Activated T-cell treated with anti-CD3 and anti-CD28 coated beads for 48 hours (primary cell): ENCODE measurements at places on chromosomes 3 and 15.

GRCh38 chr15:85496151-85496550 is 115.7 kb downstream of the AKAP13 start:
- DNase-seq = no peak

- DNase-seq = no peak
These were observed at the start of gene MAGEL2 for GRCh38 chr15:23647421-23648370. TSS of gene MAGEL2 (minus strand) at chr15:23647867. CDS start at chr15:23647742, 125 bp downstream.

GRCh38 chr3:150293401-150294001 is 114.6 kb upstream of the TSC22D2 start:
- no peak for DNase-seq

GRCh38 chr3:149393345-149394160 is 16.1 kb upstream of the TM4SF1 start:
- DNase-seq = peak; percentile 16

DNA sequence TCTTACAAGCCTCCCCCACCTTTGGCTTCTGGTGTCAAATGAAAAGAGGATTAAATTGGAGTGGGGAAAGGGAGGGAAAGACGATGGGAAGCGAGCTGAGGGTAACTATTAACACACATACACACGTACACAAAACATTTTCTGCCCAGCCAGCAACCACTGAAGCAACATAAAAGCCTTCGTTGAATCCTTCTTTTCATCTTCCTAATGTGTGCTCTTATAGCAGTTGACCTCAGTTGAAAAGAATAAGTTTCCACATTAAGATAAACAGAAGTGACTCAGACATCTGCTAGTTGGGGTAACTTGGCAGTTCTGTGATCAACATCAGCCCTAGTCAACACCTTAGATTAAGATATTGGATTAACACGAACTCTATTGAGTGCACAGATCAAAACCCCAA is 558.5 kb downstream of the MECOM start:
- DNase-seq = no peak

- no peak for DNase-seq
These were observed 43.4 kb downstream of the ARMC8 start for GRCh38 chr3:138230525-138230924.

DNA sequence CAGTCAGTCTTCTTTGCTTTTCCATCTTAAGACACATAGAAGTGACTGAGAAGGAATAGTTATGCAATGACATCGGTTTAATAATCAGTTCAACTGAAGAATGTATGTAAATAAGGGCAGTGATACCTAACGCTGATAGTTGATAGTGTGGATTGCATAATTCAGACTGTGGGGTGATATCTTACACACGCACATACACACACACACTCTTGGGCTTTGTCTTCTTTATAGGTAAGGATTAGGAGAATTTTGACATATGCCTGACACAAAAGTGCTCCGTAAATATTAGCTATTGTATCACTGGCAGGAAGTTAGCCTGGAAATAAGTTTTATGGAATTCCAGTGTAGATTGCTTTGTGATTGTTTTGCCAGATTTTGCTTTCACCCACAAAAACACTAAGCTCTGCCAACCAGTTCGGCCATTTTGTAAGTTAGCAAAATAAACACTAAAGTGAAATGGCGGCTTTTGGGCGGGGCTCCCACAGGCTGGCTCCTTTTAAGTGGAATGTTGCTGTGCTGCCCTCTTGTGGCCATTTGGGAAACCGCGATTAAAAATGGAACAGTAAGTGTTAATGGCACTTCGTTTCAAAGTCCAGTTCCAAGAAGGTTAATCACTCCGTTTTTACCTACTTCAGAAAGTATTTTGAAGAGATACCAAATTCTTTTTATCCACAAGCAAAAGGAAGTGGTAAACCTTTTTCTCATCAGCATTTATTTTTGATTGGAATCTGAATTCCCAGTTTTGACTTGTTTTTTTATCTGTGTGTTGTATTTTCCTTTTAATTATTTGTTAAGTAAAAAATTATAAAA is 17.7 kb downstream of the CHD2 start:
- DNase-seq = peak; percentile 83

GRCh38 chr3:40465456-40465855 is 8.3 kb downstream of the RPL14 start:
- DNase-seq = no peak

- DNase-seq = no peak
These were observed 15.5 kb upstream of the NR2F2 start for GRCh38 chr15:96314963-96315362.

- DNase-seq = no peak
These were observed 435.6 kb downstream of the MECOM start for GRCh38 chr3:169227911-169228310.

- no peak for DNase-seq
These were observed 116.4 kb upstream of the TJP1 start for GRCh38 chr15:29938361-29939335.

DNA sequence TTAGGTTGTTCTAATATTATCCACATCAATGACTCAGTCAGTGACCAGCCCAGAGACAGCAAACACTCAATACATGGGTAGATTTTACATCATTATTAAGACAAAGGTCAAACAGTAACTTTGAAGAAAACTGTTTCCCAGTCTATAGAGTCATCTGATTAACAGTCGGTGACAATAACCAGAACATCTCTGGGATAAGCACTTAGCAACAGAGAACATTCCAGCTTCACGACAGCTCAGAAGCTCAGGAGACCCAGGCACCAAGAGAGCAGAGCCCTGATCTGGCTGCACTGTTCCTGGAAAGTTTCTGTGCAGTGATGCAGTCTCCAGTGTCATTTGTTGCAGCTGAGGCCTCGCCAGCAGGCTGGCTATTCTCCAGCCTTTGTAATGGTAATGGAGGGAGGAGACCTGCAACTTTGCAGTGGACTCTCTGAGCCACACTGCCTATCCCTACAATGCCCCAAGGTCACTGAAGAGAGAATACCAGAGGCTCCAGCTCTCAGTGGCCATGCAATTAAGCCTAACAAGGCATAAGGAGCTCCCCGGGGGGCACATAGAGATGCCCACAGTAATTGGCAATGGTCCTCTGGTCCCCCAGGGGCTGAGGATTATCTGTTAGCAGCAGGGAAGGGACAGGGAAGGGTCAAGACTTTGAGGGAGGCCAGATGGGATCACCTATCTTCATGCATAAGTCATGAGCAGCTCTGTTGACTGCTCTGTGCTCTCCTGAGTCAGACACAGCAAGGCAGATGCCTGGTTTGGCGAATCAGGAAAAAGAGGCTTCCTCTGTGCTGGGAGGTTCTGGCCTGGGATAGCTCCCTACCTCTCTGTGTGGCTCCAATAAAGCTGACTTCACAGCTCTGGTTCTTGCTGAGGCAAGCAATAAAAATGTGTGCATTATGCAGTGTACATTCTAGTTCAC is 163.6 kb downstream of the CTNNB1 start:
- no peak for DNase-seq

DNA sequence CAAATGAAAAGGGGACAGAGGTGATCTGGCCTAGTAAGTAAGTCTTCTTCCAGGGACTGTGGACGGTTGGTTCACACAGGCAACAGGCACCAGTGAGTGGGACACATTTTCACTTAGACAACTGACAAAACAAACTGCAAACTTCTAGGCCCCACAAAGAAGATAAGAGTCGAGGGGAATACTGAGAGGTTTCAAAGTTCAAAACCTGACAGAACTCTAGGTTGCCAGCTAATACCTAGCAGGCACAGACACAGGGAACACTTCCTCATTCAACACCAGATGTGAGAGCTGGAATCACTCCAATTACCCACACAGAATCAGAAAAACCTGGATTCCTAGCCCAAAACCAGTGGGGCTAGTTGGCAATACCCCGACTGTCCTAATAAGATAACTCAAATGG is 621.7 kb downstream of the ZPLD1 start:
- DNase-seq = no peak

DNA sequence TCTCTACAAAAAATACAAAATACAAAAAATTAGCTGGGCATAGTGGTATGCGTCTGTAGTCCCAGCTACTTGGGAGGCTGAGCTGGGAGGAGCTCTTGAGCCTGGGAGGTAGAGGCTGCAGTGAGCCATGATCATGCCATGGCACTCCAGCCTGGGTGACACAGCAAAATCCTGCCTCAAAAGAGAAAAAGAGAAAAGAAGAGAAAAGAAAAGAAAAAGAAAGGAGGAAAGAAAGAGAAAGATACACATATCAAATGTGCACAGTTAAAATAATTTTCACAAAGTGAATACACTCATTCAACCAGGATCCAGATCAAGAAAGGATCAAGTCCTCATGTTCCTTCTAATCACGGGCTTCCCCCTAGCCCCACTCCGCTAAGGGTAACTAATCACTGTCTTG is 5.8 kb upstream of the C15orf61 start:
- DNase-seq = no peak

DNA sequence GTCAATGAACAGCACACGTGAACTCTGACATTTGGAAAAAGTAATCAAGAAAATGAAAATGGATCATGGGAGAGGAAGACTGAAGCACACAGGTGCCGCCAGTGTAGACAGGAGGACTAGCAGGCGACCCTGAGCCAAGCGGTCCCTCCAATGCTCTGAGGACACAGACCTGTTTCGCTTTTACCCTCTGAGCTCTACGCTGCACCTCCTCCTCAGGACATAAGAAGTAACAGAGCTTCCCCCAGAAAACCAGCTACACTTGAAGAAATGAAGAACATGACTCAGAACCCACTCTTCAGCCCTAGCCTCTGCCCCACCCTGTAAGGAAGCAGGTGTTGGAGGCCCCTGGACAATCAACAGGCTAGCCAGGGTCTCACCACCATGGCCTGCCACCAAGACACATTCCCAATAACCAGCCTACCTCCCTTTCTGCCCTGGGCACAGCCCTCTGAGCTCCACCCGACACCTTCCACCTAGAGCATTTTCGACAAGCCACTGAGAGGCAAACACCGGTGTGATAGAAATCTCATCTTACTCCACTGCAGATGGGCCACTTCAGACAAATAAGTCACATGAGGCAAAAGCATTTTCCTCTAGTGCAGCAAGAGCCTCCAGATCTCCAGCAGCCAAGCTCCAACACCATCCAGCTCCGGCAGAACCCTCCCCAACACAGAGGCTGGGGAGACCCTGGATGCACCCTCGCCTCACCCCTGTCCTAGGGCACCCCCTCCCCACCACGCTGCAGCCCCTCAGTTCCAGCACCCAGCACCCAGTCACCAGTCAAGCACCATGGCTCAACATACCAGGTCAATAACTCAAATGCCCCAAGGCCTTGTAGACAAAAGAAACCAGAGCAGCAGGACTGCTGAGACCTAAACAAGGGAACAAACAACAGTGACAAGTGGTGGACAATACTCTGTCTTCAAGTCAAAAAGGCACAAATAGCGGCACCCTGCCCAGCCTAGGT is 11.4 kb downstream of the FAM174B start:
- no peak for DNase-seq

DNA sequence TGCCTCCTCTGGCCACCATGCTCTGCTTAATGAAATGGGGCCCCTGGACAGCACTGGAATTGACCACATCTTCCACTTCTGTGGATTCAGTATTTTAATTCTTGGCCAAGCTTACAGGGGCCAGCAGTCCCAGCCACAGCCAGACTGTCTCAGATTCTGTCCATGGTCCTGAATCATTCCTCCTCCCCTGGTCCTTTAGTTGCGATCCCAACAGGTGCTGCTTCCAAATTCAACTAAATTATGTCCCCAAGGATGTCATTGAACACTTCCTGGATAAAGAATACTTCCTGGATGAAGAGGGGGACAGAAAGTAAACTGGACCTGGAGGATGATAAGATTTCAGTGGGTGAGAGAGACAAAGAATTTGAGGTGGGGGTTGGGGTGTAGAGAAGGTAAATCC is 111.1 kb upstream of the FOXB1 start:
- no peak for DNase-seq

- no peak for DNase-seq
These were observed 1025.5 kb upstream of the NR2F2 start for GRCh38 chr15:95304947-95305400.

DNA sequence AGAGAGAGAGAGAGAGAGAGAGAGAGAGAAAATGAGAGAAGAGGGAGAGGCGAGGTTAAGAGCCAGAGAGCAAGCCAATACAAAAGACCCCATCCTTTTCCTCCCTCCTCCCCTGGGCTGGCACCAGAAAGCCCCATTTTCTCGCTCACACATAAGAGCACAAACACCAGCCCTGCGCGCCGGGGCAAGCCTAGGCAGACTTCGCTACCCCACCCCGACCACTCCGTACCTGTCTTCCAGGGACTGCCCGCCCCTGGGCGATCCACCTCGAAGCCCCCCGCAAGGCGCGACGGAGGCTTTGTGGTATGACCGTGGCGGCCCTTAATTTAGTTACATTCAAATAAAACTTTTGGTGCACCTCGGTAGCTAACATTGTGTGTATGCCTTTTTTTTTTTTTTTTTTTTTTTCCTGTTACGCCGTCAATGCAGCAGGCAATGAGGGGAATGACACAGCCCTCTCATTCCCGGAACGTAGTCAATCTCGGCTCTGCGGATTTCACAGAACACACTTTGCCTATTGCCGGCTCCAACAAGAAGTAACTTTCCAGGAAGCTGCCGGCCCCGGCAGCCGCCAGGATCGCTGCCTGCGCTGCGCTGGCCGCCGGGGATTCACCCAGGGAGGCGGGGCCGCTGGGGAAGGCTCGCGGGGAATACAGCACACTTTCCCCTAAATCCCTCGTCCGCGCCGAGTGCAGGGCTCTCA is 7.7 kb downstream of the BCL6 start:
- peak; percentile 46 for DNase-seq

- DNase-seq = no peak
These were observed 52.9 kb upstream of the FSIP1 start for GRCh38 chr15:39835550-39835949.

- DNase-seq = no peak
These were observed 86.2 kb downstream of the CD47 start for GRCh38 chr3:108004647-108005046.

GRCh38 chr3:187223799-187224198 is 26.5 kb downstream of the RTP1 start:
- no peak for DNase-seq

GRCh38 chr3:47872916-47873315 is 70.0 kb downstream of the DHX30 start:
- no peak for DNase-seq

DNA sequence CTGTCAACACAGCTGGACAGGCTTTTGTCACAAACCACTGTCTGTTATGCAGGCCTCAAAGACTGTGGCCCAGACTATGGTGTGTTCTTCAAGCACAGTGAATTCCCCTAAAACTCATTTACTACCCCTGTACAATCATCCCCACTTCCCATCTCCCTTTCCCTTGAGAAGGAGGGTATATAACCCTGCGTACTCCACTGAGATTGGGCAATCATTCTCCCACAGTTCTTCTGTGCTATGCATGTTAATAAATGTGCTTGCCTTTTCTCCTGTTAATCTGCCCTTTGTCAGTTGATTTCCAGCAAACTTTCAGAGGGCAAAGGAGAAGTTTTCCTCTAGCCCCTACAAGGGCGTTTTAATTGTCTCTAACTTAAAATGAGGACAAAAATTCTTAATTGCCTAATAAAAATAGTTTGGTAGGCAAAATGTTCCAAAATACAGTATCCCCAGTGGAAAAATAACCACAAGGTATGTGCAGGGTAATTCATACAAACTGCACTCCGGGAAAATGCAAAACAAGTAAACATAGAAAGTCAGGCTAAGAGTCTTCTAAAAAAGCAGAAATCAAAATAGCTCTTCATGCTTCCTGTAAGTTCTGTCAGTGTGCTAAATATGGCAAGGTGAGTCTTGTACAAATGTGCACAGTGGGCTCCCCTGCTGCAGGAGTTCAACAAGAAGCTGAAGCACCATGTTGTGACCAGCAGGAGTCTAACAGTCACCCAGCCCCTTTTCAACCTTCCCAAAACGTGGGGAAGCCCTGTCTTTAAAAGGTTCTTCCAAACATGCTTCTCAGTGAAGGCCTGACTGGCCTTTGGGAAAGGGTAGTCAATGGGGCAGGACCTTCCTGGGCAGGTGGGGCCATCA is 10.2 kb downstream of the ATP10A start:
- DNase-seq = no peak

GRCh38 chr3:194300382-194300758 is 50.8 kb downstream of the CPN2 start:
- no peak for DNase-seq
